Nephron progenitor cell (in vitro differentiated cells): ENCODE measurements at places on chromosomes 12 and 14.

- no peak for DNase-seq
Observed at GRCh38 chr12:106118-106591, 39.6 kb downstream of the IQSEC3 start.

DNA sequence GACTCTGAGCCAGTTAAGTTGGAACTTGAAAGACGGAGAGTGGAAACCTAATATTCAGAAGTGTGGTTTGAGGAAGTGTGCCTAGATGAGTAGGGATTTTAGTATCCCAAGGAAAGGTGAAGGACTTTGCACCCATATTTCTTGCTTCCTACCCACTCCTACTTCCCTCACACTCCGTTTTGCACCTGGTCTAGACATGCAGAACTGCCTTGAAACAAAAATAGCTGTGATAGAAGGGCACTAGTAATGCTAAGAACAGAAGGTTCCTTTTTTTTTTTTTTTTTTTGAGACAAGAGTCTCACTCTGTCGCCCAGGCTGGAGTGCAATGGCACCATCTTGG, 732 bp upstream of the ARF3 start:
- no peak for DNase-seq

DNA sequence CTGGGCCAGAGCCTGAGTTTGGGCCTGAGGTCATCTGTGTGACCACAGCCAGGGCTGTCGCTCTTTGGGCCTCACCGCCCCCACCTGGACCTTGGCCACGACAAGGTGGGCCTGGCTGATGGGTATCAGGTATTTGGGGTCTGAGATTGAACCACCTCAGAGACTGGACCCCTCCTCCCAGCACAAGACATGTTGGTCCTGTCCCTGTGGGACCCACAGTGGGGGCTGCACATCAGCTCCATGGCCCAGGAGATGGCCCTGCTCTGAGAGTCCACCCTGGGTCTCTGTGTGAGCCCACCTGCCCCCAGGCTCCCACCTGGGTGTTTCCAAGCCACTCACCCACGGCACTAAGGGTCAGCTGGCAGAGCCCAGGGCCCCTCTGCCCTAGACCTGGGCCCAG, 20.6 kb downstream of the BEGAIN start:
- no peak for DNase-seq

DNA sequence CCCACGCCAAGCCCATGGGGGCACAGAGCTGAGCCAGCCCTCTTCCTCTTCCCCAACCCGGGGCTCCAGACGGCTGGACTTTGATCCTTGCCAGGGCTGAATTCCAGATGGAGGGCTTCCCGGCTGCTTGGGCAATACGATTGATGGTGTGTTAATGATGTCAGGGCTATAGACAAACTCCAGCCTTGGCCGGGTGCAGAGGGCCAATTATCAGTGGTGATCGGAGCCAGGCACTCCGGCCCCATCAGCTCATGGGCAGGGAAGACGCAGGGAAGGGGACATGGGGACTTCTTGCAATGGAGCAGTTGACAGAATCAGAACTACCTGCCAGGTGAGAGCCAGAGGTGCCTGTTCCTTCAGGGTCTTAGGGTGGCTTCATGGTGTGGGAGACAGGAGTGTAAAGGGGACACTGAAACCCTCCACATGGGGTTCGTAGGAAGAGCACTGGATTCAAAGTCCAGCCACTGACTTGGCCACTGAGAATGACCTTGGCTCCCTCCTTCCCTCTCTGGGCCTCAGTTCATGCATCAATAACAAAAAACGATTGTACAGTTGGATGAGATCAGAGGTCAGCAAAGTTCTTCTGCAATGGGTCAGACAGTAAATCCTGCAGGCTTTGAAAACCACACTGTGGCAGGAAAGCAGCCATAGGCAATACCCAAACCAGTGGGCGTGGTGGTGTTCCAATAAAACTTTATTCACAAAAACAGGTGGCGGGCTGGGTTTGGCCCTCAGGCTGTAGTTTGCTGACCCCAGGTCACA, 333.7 kb downstream of the MED13L start:
- no peak for DNase-seq

DNA sequence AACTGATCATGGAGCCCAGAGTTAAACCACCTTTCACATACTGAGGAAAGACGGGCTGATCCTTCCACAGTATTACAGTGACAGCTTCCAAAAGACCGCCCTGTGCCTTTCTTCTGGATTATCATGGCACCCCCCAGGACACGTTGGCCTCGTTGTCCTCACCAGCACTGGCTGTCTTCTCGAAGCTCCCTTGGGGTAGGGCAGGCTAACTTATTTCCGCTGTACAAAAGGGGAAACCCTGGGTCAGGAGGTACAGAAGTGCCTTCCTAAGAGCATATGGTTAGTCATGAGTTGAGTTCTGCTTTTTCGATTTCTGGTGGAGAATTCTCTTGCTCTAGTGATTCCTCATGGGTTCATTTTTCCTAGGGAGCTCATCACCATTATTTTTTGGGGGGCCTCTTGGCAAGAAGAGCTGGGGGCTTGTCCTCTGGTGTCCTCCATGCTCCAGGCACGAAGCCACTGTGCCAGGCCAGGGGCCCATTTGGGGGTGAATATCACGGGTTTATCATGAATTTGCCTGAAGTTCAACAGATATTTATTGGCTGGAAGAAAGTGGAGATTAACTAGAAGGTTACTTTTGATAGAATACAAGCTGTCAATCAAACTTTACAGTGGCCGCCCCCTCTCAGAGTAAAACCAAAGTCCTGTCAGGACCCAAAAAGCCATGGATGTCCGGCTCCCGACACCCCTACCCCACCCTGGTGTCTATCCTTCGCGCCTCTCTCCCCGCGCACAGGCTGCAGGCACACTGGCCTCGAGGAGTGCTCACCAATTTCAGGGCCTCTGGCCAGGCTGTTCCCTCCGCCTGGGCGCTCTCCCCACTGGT, 8.8 kb upstream of the TRAF3 start:
- DNase-seq = no peak

GRCh38 chr14:58663494-58664111, 25.8 kb downstream of the DACT1 start:
- no peak for DNase-seq

DNA sequence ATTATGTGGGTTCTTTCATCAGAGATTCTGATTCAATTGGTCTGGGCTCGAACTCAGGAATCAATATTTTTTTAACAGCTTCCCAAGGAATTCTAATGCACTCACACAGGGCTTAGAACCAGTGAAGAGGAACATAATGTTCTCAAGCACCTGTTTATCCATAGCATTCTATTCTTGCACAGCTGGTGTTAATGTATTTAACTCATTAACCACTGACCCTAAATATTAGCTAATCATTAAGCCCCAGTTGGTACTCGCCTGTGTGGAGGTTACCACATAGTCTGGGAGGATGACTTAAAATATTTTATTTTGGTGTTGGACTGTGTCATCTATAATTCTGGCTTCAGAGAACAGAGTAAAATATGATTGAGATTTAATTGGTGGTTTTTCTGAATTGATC, 45.3 kb downstream of the LRP6 start:
- DNase-seq = no peak

DNA sequence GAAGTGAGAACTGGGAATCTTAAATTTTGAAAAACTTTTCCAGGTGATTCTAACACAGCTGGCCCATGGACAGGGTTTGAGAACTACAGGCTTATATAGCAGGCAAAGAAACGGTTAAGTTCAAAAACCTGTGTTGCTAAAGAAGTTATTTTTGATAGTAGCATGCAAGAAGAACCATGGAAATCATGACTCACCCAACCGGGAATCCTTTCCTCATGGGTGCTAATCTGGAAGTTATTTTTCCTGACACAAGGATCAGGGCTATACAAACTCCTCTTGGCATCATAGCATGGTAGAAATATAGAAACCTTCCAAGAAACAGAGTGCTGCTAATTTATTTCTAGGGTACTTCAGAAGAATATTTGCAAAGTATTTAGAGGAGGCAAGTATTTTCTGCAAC, 588.7 kb downstream of the CCER1 start:
- no peak for DNase-seq

DNA sequence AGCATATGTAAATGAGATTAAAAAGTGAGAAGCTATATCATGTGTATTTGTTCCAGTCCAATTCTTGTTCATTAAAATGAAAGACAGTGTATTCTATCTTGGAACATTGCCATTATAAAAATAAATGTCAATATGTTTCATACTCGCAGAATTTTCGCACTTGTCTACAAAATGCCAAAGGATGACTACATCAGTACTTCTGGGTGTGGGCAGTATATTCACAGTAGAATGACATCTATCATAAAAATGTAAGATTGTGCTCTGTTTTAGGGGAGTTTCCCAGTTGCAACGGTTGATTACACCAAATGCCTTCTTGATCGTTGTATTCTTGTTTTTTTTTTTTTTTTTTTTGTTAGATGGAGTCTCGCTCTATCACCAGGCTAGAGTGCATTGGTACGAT, 292.3 kb upstream of the E2F7 start:
- DNase-seq = no peak

- DNase-seq = no peak
Observed at GRCh38 chr12:44118946-44119345, 283.1 kb downstream of the TMEM117 start.

- no peak for DNase-seq
Observed at GRCh38 chr14:85572011-85572410, 42.1 kb downstream of the FLRT2 start.

- no peak for DNase-seq
Observed at GRCh38 chr12:123067654-123068053, 83.2 kb downstream of the PITPNM2 start.

GRCh38 chr12:132319991-132320570, 9.3 kb downstream of the GALNT9 start:
- no peak for DNase-seq

GRCh38 chr12:3145033-3145432, 67.9 kb downstream of the TSPAN9 start:
- no peak for DNase-seq

- no peak for DNase-seq
Observed at GRCh38 chr12:57003395-57003794, 3.0 kb downstream of the ZBTB39 start.
